ENCODE measurements at places on chromosomes 3 and 15.
A peak's percentile ranks its signal among the peaks of the same experiment; 100 is the strongest.

DNA sequence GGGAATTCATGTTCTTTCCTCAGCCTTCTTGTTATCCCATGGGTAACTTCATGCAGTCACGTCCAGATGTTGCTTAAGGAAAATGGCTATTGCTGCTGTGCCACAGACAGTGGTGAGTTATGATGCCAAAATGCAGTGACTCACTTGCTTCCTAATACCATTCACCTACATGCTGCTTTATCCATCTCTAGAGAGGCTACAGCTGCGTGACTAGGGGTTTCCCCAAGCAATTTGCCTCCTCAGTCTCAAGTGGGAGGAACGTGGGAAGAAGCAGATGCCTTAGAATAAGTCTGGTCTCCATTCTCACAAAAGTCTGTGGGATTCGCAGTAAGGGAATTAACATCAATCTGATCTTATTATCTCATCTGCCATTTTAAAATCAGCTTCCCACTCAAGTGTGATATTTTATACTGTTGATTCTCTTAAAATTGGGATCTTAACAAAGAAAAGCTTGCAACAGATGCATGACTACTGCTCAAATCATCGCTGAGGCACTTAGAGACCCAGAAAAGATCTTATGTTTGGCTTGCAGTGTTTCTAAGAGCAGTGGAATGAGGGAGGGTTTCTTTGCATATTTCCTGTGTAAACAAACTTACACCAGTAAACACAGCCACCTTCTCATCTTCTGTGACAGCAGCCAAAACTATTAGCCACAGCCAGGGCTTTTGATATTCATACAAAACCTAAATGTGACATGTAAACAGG is 62.0 kb upstream of the ACP3 start:
- DNase-seq, result peak; percentile 46

DNA sequence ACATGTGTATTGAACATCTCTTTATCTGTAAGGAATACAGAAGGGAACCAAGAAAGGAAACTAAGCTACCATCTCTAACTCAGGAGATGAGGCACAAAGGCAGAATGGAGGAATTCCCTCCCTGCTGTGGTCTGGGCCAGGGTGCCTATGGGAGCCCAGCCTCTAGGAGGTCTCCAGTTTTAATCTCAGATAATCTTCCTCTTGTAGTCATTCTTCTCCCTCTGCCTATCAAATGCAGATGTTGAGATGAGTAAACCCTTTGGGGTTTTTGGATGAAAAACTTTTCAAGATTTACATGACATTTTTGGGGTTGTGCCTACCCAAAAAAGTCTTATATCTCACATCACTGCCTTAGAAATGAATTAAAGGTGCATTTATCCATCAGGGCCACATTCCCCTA is 23.3 kb downstream of the SCG5 start:
- DNase-seq, result no peak

GRCh38 chr3:119184796-119185570 is 11.6 kb downstream of the UPK1B start:
- DNase-seq, result peak; percentile 71

DNA sequence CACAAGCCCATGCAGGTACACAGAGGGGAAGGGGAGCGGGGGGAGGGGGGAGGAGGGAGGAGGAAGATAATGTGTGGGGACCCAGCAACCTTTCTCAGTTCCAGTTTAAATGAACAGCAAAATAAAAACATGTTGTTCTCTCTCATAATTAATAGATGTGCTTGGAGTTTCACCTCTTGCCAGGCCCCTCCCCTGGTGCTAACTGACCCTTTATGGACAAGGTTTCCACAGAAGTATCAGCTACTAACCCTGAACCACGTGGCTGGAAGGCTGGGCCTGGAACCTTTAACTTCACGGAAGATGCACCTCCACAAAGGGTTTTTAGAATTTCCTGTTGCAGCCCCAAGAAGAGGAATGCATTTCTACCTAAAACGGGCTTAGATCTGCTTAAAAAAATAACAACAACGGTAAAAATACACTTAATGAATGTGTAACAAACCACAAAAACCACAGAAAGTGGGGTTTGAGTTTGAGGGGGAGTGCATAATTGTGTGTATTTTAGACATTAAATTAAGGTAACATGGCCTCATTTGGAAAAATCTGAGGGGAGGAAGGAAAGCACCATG is 14.8 kb upstream of the SMAD3 start:
- no peak for DNase-seq

- DNase-seq, result no peak
Observed at GRCh38 chr15:32866454-32867312, 148.9 kb downstream of the GREM1 start.

GRCh38 chr3:122621112-122621511 is 43.7 kb downstream of the PARP15 start:
- DNase-seq, result no peak
